ENCODE measurements at places on chromosomes 1 and 21.

DNA sequence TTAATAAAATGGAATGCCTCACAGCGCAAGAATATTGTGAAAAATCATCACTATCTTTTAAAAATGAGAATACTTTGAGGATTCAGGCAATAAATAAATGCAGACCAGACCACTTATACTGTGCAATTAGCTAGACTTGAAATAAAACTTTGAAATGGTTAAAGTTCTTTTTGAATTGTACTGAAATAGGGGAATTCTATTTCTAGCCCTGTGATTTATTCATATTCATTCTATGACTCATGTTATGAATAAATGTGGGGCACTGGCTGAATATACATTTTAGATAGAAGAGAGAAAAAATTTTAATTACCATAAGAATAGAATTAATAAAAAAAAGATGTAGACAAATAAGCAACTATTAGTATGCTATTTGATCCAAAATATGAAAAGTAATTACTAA, 16.4 kb upstream of the USP25 start:
- no peak for DNase-seq

GRCh38 chr1:176903474-176903873, 261.0 kb downstream of the ASTN1 start:
- no peak for DNase-seq

GRCh38 chr1:197984289-197984688, 67.1 kb downstream of the LHX9 start:
- no peak for DNase-seq

DNA sequence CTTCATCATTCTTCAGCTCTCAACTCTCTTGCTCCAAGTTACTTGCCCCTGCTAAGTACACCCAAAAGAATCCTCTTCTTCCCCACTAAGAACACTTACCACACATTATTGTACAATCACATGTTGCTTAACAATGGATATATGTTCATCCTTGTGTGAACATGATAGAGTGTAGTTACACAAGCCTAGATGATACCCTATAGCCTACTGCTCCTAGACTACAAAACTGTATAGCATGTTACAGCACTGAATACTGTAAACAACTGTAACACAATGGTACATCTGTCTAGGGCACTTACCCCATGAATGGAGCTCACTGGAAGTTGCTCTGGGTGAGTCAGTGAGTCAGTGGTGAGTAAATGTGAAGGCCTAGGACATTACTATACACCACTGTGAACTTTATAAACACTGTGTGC, 77.4 kb downstream of the RERE start:
- peak; percentile 53 for DNase-seq

DNA sequence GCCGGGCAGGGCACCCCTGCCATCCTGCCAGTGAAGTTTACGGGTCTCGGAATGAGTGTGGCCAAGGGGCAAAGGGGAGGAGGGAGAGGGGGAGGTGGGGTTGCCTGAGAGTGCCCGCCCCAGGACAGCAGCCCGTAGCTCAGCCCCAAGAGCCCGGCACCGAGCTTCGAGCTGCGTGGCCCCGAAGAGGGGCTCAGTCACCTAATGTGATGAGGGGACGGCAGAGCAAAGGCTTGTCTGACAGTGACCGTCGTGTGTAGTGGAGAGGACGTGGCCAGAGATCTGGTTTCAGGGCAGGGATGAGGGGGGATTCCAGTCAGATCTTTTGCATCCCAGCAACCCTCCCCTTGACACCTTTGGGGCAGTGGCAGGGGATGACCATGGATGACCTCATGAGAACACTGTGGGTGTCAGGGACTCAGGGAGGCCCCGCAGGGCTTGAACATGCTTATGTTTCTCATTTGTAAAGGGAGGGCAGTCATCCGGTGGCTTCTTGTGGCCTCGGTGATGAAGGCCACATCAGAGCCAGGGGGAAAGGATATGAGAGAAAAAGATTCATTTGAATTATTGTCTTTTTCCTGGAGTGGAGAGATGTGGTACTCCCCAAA, 1.1 kb upstream of the TRPM2 start:
- DNase-seq, result no peak

DNA sequence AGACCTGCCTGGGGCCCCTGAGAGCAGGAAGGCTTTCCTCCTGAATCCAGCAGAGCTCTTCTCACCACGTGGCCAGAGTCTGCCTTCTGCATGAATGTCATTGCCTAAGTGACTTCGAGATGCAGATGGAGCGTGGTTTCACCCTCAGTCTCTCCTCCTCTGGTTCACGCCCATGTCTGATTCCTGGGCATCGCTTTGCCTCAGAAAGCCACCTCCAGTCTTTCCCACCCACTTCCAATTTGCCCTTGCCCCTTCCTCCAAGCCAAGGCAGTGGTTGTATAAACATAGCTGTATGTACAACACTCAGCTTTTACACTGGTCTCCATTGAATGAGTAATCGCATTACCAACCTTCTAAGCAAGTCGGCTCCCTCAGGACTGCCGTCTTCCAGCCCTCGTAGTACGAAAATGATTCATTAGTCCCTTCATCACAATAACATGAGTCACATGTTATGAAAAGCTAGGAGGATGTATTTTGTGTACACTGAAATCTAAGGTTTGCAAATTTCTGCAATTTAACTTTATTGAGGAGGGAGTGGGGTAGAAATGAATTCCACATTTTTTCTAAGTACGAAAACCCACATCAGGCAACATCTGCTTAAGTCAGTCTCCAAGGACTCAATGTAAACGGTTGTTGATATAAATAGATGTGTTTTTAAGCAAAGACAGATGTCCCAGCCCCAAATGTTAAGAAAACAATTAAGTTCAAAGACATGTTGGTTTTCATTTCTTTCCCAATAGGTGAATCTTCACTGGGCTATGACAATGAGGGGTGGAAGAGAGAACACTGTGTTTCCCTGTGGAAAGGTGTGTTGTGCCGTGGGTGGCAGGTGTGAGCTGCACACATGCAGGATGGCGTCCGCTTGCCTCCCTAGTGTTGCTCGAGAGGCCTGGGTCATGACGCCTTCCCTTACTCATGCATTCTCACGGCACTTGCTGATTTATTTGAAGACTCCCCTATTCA, 32.3 kb upstream of the ETS2 start:
- peak; percentile 97 for DNase-seq

- DNase-seq, result peak; percentile 33
Measured at GRCh38 chr1:177274687-177275211, 104.0 kb downstream of the BRINP2 start.

- DNase-seq, result no peak
Measured at GRCh38 chr1:231550448-231550781, 21.9 kb downstream of the TSNAX start.

- no peak for DNase-seq
Measured at GRCh38 chr1:75993661-75994060, 61.5 kb upstream of the ASB17 start.

- DNase-seq, result no peak
Measured at GRCh38 chr1:226601456-226601855, 52.9 kb downstream of the STUM start.

- no peak for DNase-seq
Measured at GRCh38 chr1:151710187-151710840, 6.3 kb downstream of the CELF3 start.

DNA sequence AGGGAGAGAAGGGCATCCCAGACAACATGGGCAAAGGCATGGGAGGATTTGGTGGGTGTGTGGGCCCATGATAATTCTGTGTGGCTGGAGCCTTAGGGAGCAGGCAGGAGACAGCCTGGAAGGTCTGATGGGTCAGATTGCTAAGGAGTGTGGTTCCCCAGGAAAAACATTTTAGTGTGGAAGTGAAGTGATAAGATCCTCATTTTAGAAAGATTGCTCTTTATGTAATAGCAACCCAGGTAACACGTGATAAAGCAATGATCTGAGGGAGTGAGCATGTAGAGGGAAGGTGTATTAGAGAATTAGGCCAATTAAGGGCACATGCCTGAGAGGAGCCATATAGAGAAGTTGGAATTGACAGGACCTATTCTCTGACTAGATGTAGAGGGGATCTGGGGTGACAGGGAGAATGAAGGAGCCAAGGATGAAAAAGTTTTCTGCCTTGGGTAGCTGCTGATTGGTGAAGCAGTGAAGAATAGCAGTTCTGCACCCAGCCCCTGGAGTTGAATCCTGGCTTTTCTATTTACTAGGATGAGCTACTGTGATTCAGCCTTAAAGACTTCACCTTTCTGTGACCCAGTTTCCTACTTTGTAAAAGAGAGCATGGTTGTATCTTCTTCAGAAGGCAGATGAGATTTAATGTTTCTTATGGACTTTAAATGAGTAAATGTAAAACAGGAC, 18.7 kb upstream of the SLAMF6 start:
- no peak for DNase-seq

- no peak for DNase-seq
Measured at GRCh38 chr1:154520333-154520732, 18.1 kb upstream of the SHE start.

GRCh38 chr21:14952916-14953315, 111.9 kb downstream of the NRIP1 start:
- DNase-seq, result no peak

GRCh38 chr1:3577711-3578432, 33.4 kb downstream of the MEGF6 start:
- no peak for DNase-seq

- DNase-seq, result no peak
Measured at GRCh38 chr1:53262000-53262399, 23.7 kb upstream of the MAGOH start.

GRCh38 chr1:227886993-227887696, 60.6 kb downstream of the WNT9A start:
- peak; percentile 51 for DNase-seq

- no peak for DNase-seq
Measured at GRCh38 chr1:248737457-248737856, 18.1 kb downstream of the LYPD8 start.

- DNase-seq, result no peak
Measured at GRCh38 chr1:153087652-153088051, 6.7 kb downstream of the SPRR2E start.

- no peak for DNase-seq
Measured at GRCh38 chr1:152777510-152778137, 2.7 kb downstream of the LCE1F start.

- no peak for DNase-seq
Measured at GRCh38 chr1:213552045-213552444, 435.7 kb upstream of the PROX1 start.

DNA sequence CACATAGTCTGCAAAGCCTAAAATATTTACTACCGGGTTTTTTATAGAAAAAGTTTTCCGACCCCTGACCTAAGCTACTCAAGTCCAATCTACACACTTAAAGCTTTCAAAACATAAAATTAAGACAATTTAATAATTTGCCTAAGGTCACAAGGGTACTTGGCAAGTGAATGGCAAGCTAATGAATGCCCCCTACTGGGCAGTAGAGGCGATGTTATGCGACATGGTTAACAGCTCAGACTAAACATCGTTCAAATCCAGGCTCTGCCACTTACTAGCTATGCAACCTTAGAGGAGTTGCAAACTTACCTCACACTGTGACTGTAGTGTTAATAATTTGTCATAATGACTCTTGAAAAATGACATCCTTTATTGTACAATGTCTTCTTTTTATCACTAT, 317.2 kb upstream of the NFIA start:
- DNase-seq, result no peak

DNA sequence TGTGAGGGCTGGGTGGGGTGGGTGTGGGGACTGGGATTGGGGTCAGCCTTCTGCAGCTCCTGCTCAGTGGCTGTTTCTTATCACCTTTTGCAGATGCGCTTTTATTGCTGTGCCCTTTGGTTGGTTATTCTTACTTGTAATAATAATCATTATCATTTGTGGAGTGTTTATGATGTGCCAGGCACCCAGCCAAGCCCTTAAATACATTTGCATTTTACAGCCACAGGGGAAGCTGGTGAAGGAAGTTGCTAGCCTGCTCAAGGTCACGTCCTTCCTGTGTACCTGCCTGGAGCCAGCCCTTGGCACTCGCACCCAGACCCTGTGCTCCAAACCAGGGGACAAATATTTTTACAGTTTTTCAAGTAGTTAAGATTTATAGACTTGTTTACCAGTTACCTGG, 144.0 kb downstream of the PGBD5 start:
- no peak for DNase-seq

- no peak for DNase-seq
Measured at GRCh38 chr1:221440658-221441057, 301.2 kb downstream of the DUSP10 start.

DNA sequence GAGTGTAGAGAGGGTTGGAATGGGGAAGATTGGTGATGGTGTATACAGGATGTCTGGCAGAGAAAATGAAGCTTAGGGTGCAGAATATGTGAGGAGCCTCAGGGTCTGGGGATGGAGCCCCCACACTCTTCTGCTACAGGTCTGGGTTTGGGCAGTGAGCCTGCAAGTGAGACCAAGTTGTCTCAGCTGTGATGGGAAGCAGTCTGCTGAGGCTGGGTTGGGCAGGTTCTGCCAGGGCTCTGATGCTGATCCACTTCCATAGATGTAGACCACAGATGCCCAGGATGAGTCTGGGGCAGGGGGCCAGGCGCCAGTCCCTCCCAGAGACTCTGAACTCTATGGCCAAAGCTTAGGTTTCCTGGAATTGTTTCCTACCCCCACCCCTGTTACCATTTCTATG, 516.9 kb downstream of the PTPRU start:
- no peak for DNase-seq

DNA sequence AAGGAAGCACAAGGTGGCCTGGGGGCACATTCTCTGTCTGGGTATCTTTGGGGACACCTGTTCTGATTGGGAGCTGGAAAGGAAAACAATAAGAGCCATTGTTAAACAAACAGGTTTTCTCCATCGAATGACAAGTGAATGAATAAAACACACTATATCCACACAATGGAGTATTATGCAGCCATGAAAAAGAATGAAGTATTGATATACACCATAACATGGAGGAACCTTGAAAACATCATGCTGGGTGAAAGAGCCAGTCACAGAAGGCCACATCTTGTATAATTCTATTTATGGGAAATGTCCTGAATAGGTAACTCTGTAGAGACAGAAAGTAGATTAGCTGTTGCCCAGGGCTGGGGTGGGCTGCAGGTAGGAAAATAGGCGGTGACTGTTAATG, 11.1 kb downstream of the PROK1 start:
- DNase-seq, result no peak

DNA sequence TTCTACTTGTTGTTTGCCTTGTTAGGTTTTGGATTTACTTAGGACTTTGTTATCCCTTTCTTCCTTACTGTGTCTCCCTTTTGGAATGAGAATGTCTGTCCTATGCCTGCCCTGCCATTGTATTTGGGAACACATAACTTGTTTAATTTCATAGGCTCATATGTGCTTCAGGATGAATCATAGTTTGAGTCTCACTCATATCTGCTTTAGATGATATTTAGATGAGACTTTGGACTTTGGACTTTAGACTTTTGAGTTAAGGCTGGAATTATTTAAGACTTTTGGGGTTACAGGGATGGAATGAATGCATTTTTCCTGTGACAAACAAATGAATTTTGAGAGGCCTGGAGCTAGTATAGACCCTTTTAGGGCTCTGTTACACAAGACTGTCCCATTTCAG, 33.4 kb downstream of the PSMG1 start:
- no peak for DNase-seq

DNA sequence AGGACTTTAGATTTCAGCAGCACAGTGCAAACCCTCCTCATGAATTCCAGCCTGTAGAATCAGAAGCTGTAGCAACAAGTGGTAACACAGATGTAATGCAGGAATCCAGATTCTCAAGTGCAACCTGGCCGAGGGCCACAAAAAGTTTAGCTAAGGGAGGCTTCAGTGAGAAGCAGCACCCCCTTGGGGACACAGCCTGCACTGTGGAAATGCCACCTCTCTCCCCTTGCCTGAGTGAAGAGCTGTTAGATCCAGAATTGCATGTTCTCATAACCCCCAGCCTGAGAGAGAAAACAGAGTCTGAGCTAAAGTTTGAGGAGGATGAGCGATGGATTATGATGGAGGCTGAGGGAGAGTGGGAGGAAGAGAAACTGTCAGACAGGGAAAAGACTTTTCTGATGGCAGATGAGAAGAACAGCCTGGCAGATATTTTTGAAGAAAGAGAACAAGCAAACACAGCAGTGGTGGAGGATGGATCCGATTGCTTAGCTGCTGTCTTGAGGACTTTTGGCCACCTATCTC, 80.5 kb upstream of the BMP8A start:
- peak; percentile 81 for DNase-seq
